CD8-positive, alpha-beta memory T cell (primary cell): ENCODE measurements at places on chromosomes 2 and 18. TPM values are rescaled to one million over a fixed set of nuclear protein-coding genes. Genes with fewer than 3 reads are reported as not detected.

Gene NTSR2
- total RNA-seq = not detected

Gene DSG3
- total RNA-seq = not detected

Gene SLC9A2
- total RNA-seq = not detected

Gene RNF152
- 0.13 TPM for total RNA-seq

Gene ALLC
- not detected for total RNA-seq

Gene NEB
- 0.31 TPM for total RNA-seq

Gene ARHGAP28
- not detected for total RNA-seq

Gene TMEM169
- 0.63 TPM for total RNA-seq

DNA sequence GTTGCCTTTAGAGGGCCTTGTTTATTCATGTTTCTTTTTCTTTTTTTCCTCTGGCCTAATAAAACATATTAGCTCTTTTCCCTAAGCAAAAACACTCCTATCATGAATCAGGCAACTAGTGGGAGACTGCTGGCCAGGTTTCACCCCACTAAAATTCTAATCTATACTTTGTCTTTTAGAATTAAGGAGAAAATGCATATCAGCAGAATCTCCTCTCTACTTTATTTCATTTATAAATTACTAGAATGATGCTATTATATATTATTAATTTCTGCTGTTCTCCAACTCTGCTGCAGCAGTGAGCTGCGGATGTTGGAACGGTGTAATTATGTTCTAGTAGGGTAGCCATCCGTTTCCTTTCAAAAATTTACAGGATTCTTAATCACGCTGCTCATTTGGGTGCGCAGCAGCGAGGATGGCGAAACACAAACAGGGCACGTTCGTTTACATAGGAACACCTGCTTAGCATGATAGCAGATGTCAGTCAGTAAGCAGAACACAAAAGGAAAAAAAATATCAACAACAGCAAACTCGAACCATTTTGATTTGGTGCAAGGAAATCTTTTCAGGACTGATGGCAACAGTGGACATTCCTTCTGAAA is 30.5 kb downstream of the ZEB2 start:
- H3K4me3 ChIP-seq = no peak overlapping the region
- no peaks in the 10 kb centered on the region for H3K36me3 ChIP-seq
- H3K4me1 ChIP-seq = peaks cover 10% of the 10 kb centered on the region
- no peak overlapping the region for H3K27ac ChIP-seq
- no peak for DNase-seq

GRCh38 chr2:207724113-207724512 is 12.7 kb downstream of the CCNYL1 start:
- DNase-seq = no peak
- H3K4me3 ChIP-seq = no peak overlapping the region
- peaks cover 12% of the 10 kb centered on the region for H3K4me1 ChIP-seq
- H3K27me3 ChIP-seq = no peaks in the 10 kb centered on the region
- no peak overlapping the region for H3K27ac ChIP-seq

- H3K4me3 ChIP-seq = no peak overlapping the region
- no peaks in the 10 kb centered on the region for H3K36me3 ChIP-seq
- H3K27me3 ChIP-seq = peaks cover 5% of the 10 kb centered on the region
- H3K4me1 ChIP-seq = no peaks in the 10 kb centered on the region
- no peak overlapping the region for H3K27ac ChIP-seq
These were observed 12.3 kb upstream of the TEX51 start for GRCh38 chr2:126886211-126886915.

- H3K36me3 ChIP-seq = no peaks in the 10 kb centered on the region
- no peak overlapping the region for H3K27ac ChIP-seq
- H3K27me3 ChIP-seq = no peaks in the 10 kb centered on the region
- no peak overlapping the region for H3K4me3 ChIP-seq
- no peak for DNase-seq
These were observed 95.0 kb downstream of the MBP start for GRCh38 chr18:77037567-77037966.

DNA sequence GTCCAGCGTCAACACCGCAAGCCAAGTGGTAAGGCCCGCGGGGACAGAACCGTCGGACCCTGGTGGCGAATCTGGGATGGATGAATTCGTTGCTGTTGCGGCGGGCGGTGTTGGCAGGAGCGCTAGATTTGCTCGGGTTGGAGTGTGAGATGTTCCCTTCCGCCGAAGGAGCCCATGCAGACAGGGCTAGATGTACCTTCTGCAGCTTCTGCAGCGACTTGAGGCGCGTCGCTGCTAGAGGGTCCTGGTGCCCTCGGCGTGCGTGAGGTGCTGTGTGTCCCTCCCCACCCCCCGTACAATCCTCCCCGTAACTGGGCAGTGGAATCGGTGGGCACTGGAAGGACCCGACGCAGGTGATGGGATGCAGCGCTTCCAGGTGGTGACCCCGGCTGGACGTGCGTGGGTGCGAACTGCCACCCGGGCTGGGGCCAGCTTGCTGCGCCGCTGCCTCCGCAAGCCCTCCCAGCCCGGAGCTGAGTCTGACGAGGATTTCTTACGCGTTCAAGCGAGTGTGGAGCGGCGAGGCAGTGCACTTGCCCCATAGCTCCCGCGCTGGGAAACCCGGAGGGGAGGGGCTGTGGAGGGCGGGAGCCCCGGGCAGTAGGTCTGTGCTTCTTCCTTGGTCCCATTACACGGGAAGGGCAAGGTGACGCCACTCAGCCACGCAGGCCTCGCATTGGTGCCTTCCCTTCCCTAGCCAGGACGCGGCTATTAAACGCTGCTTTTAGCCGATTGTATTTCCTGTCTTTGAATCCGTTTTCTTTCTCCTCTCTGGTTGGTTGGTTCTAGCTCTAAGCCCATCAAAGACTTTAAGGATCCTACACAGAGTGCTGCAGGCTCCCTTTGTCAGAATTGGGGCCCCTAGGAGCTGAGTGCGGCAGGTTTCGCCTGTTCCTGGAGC is 34.2 kb downstream of the CHRNA1 start:
- H3K27me3 ChIP-seq = peaks cover 5% of the 10 kb centered on the region
- H3K4me3 ChIP-seq = peak overlapping the region; percentile 68

- H3K36me3 ChIP-seq = no peaks in the 10 kb centered on the region
- H3K27me3 ChIP-seq = no peaks in the 10 kb centered on the region
- DNase-seq = no peak
- no peak overlapping the region for H3K27ac ChIP-seq
These were observed 150.0 kb upstream of the COL3A1 start for GRCh38 chr2:188824125-188824524.

GRCh38 chr18:28063271-28063761 is 113.6 kb downstream of the CDH2 start:
- no peak overlapping the region for H3K4me3 ChIP-seq
- DNase-seq = no peak
- no peaks in the 10 kb centered on the region for H3K36me3 ChIP-seq
- no peaks in the 10 kb centered on the region for H3K4me1 ChIP-seq

DNA sequence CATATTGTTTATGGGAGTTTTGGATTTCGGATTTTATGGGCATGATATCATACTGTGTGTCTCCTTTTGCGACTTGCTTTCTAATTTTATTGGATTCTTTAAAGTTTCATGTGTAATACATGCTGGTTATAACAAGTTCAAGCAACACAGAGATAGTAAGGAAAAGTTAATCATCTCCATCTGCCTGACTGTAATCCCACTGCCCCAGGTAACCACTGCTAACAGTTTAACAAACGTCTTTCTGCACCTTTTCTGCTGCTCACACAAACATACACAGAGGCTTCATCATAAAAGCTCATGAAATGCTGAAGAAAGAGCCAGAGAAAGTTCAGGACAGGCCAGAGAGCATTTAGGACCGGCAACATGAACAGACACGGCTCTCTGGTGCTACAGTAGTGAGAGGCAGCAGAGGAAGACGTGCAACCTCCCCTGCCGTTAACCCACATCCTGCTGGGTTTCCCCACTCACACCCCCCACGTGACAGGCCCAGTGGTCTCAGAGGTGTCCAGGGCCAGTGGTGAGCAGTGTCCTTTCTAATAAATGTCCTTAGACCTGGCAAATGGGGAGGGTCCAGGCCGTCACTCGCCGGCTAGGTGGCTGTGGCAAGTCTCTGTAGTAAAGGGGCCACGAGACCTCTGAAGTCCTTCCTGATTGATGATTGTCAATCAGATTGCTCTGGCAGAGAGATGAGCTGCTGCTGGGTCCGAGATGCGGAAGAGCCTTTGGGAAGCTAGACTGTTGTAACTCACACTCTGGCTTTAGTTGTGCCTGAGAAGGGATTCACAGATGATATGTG is 43.0 kb upstream of the SLC1A4 start:
- no peak overlapping the region for H3K27ac ChIP-seq
- H3K27me3 ChIP-seq = no peaks in the 10 kb centered on the region
- no peaks in the 10 kb centered on the region for H3K36me3 ChIP-seq
- peak overlapping the region; percentile 43 for H3K4me3 ChIP-seq
- DNase-seq = peak; percentile 45

DNA sequence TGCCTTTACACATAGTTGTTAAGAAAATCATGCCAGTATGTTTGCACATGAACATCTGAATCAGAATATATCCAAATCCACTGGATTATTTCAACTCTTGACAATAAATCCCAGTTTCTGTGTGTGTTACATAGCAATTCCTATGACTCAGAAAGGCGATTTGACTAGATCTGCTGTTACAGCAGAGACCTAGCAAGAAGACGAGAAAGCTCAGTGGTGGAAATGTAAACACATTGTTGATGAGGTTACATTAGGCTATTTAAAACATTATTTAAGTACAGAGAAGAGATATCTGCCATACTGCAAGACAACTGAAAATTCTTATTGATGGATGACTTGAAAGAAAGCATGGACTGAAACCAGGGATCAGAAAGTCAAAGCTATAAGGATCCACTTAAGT is 73.0 kb upstream of the SMIM21 start:
- H3K27ac ChIP-seq = no peak overlapping the region
- H3K36me3 ChIP-seq = no peaks in the 10 kb centered on the region
- peaks cover 4% of the 10 kb centered on the region for H3K27me3 ChIP-seq
